ENCODE measurements at places on chromosomes 4 and X.

- no peak for DNase-seq
Observed at GRCh38 chrX:4239650-4240540, 526.4 kb upstream of the PRKX start.

- DNase-seq: no peak
Observed at GRCh38 chrX:86023811-86024210, 23.5 kb downstream of the CHM start.

DNA sequence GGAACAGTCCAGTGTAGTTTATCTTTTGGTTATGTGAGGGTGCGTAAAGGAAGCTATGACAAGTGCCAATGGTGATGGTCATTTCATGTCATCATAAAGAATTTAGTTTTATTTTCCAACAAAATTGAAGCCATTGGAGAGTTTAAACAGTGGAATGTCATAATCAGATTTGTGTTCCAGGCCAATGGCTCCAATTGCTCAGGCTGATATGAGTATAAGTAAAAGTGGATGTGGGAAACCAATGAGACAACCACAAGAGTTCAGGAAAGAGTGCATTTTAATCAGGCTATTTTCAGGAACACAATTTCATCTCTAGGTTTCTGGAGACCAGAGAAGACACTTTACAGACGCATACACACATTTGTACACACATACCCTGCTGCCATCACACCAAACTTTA, 20.7 kb downstream of the SPANXC start:
- DNase-seq: no peak

- DNase-seq: no peak
Observed at GRCh38 chrX:126670258-126670657, 117.6 kb upstream of the DCAF12L1 start.

- no peak for DNase-seq
Observed at GRCh38 chrX:136021160-136021559, 35.9 kb downstream of the SLC9A6 start.

Measured in activated gamma-delta T cell treated with Interleukin-2 at 50 U/mL for 16 hours (primary cell).